ENCODE measurements at places on chromosomes 16 and 17. TPM values are rescaled to one million over a fixed set of nuclear protein-coding genes. Genes with fewer than 3 reads are reported as not detected.

Gene XAF1
- polyA plus RNA-seq: 14.1 TPM

Gene CHST6
- polyA plus RNA-seq: 0.80 TPM

Gene ST6GALNAC1
- 3.2 TPM for polyA plus RNA-seq

Gene PCGF2
- polyA plus RNA-seq: 108 TPM

DNA sequence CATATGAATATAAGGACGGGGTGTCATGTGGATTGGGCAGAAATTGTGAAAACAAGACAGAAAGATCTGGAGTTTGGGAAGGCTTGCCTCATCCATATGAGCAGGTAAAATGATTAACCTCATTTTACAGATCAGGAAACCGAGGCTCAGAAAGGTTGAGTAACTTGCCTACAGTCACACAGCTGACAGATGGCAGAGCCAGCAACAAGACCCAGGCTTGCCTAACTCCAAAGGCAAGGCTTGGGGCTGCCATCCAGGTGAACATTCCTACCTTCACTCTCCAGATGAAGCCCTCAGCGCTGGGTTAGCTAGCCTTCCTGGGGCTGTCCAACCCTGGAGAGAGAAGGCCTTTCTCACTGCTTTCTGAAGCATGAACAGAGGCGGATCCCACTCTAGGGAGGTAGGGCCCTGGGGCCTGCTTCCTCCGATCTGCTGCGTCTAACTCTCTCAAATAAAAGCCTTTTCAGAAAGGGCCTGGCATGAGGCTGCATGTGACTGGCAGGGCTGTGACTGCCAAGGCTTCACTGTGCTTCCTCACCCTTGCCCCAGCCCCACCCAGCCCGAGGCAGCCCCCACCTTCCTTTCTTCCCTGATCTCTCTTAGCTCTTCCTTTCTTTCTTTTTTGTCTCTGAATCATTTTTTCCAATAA, 107.8 kb downstream of the GNAO1 start:
- DNase-seq: no peak

GRCh38 chr17:57631871-57632270, 113.2 kb downstream of the CCDC182 start:
- DNase-seq: no peak

GRCh38 chr17:36778448-36778847, 158.8 kb upstream of the LHX1 start:
- DNase-seq: no peak

DNA sequence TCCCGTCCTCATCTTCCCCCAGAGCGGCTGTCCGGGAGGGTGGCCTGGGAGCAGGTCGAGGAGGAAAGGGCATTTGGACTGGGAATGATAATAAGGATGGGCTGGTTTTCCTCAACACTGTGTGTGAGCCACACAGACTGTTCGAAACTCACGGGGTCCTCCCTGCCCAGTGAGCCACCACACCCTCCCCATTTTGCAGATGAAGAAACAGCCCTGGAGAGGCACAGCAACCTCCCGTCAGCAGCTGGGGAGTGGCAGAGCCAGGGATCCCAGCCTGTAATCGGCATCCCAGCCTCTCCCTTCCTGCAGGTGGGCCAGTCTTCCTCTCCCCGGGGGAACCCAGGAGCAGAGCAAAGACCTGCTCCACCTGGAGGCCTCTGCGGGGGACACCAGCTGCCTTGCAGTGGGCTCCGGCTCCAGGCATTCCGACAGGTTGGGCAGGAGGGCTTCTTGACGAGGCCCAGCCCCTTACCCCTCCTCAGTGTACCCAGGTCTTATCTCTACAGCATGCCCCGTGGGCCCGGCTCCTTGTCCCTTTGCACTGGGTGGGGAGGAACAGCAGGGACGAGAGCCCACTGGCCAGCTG, 23.8 kb downstream of the ENGASE start:
- DNase-seq: no peak

DNA sequence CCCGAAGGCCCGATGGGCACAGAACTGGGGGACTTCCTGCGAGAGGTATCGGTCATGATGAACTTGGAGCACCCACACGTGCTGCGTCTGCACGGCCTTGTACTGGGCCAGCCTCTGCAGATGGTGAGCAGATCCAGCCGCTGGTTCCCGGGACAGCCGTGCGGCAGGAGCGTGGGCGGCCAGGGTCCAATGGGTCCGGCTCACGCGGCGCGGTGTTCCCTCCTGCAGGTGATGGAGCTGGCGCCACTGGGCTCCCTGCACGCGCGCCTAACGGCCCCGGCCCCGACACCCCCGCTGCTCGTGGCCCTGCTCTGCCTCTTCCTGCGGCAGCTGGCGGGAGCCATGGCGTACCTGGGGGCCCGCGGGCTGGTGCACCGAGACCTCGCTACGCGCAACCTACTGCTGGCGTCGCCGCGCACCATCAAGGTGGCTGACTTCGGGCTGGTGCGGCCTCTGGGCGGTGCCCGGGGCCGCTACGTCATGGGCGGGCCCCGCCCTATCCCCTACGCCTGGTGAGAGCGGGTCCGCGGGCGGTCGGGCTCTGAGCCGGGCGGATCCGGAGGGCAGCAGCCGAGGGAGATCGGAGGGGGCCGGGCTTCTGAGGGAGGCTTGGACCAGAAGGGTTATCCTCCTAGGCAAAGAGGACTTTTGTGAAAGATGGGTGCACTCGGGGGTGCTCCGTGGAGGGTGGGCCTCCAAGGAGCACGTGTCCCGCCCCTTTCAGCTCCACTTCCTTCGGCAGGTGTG, 3.0 kb downstream of the TNK1 start:
- peak; percentile 59 for DNase-seq

GRCh38 chr16:68227850-68228553, 7.9 kb downstream of the ESRP2 start:
- DNase-seq: no peak

DNA sequence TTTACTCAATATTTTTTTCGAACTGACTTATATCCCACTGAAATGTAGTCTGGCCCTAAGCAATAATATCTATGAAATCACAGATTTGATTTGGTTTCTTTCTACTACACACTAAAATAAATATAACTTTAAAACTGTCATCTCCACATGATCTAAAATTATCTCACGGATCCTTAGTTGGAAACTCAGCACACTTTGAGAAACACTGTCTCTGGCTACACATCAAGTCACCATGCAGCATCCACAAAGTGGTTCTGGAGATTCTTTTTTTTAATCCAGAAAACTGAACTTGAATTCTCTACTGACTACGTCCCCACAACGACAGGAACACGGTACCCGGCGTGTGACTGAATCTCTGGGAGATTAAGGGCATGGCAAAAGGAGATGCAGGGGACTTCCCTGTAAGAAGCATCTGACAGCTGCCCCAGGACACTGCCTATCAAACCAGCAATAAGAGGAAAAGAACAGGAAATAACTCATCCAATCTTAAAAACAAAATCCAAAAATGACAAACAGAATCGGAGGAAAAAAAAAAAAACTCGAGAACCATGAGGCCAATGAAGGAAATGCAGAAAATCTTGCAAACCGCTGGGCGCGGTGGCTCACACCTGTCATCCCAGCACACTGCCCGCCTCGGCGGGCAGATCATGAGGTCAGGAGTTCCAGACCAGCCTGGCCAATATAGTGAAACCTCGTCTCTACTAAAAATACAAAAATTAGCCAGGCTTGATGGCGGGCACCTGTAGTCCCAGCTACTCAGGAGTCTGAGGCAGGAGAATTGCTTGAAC, 141.0 kb upstream of the RCVRN start:
- DNase-seq: no peak

- no peak for DNase-seq
These were observed 840 bp downstream of the MYO1C start for GRCh38 chr17:1491443-1492248.

All from right lung (tissue), 10 donors.